ENCODE measurements at places on chromosomes 3 and 15. TPM values are rescaled to one million over a fixed set of nuclear protein-coding genes. Genes with fewer than 3 reads are reported as not detected.

DNA sequence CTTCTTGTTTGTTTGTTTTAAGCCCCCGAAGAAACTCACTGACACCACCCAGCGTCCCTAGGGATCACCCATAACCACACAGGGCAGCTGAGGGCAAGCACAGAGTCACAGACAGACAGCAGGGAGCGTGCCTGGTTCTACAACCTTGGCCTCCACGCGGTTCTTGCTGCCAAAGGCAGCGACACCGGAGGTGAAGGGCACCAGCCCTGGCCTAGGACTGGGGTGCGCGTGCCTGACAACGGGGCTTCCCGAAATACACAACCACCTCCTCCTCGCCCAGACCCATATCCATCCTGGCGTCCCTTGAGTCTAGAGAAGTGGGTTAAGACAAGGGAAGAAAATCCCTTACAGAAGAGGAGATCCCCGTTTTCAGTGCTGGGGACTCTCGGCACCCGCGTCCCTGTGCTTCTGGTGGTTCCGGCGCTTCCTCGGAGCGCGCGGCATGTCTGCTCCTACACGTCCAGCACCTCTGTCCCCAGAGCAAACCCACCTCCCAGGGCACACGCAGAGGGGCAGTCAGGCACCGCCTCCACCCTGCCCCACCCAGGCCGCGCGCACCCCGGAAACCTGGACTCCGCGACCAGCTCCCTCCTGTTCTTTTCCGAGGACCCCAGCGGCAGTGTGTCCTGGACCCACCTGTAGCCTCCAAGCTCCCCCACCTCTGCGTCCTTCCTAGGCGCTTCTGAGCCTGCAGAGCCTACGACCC, 911 bp downstream of the RFTN1 start:
- no peaks in the 10 kb centered on the region for H3K27me3 ChIP-seq
- H3K4me1 ChIP-seq, result peaks cover 40% of the 10 kb centered on the region
- H3K36me3 ChIP-seq, result no peaks in the 10 kb centered on the region
- H3K27ac ChIP-seq, result peak overlapping the region; percentile 80

- H3K27me3 ChIP-seq, result no peaks in the 10 kb centered on the region
- no peak overlapping the region for H3K27ac ChIP-seq
- H3K36me3 ChIP-seq, result no peaks in the 10 kb centered on the region
- DNase-seq, result no peak
- no peak overlapping the region for H3K4me3 ChIP-seq
These were observed 243.2 kb downstream of the ROBO2 start for GRCh38 chr3:77283108-77283507.

Gene OXSM
- 26.3 TPM for total RNA-seq

Gene CCR3
- total RNA-seq, result not detected

DNA sequence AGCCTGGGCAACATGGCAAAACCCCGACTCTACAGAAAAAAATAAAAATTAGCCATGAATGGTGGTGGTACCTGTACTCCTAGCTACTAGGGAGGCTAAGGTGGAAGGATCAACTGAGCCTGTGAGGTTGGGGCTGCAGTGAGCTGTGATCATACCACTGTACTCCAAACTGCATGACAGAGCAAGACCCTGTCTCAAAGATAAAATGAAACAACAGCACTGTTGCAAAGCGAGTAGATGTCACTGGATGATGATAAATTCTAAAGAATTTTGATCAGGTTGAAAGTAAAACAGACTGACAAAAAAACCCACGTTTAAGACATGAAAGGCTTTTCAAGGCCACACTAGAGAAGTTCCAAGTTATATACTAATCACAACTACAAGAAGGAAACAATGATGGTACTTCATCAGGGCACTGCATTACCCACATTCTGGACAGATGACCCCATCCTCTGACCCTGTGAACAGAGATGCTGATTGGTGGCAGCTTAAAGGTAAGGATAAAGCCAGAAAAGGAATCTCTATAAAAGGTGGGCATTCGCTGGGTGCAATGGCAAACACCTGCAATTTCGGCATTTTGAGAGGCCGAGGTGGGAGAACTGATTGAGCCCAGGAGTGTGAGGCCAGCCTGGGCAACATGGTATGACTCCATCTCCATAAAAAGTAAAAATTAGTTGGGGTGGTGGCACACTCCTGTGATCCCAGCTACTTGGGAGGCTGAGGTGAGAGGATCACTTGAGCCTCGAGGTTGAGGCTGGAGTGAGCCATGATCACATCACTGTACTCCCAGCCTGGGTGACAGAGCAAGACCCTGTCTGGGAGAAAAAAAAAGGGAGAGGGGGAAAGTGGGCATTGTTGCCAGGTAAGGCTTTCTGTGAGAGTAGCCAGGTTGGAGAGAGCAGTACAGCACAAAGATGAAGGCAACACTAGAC, 59.2 kb downstream of the TBL1XR1 start:
- DNase-seq, result no peak
- H3K4me3 ChIP-seq, result no peak overlapping the region
- peaks cover 24% of the 10 kb centered on the region for H3K4me1 ChIP-seq
- no peaks in the 10 kb centered on the region for H3K27me3 ChIP-seq
- H3K27ac ChIP-seq, result no peak overlapping the region

DNA sequence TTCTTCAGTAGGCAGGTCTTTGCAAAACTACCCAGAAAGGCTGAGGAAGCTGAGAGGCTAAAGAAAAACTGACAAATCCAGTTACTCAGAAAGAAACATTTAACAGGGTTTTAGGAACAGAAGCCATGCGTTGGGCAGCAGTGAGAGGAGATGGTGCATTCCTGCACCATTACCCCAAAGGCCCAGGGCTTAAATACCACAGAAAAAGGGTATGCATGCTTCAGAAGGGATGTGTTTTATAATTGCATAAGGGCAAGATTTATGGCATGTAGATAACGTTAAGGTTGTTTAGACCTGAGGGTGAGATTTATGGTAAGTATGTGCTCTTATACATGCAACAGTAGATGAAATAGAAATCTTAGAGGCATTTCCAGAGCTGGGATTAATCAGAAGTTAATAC, 10.0 kb downstream of the C3orf52 start:
- DNase-seq, result no peak
- no peaks in the 10 kb centered on the region for H3K27me3 ChIP-seq
- H3K27ac ChIP-seq, result no peak overlapping the region
- H3K4me1 ChIP-seq, result no peaks in the 10 kb centered on the region

Gene RBMS3
- total RNA-seq, result 16.1 TPM

GRCh38 chr3:159818399-159818798, 170.2 kb upstream of the IL12A start:
- H3K4me1 ChIP-seq, result peaks cover 4% of the 10 kb centered on the region
- H3K36me3 ChIP-seq, result no peaks in the 10 kb centered on the region
- H3K4me3 ChIP-seq, result no peak overlapping the region
- H3K27me3 ChIP-seq, result no peaks in the 10 kb centered on the region
- no peak for DNase-seq

DNA sequence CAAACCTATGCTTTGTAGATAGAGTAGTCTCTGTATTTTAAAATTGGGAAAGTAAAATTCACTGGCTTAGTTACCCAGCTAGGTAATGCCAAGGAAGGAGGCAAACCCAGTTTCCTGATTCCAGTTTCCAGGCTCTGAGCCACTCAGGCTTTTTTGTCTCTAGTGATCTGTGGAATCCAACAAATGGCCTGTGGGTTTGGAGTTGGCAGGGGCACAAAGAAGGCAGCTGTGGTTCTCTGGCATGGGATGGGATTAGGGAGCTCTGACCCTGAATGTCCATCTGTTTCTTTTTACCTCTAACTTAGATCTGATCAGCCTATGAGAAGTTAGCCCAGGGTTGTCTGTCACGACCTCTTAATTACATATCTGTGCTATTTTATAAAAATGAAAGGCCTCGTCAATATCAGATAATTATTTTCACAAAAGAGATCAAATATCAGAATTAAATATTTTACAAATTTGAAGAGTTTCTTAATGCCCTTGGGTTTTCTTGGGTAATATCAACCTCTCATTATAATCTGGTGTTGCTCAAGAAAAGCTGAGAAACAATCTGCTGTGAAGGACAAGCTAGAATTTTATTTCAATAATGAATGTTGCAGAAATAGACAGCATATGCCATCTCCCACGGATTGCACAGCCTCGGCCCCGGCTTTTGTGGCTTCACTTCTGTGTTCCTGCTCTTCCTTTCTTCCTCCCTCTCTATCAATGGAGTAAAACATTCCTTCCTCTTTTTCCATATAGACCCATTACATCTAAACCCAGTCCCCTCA, 63.7 kb upstream of the DAZL start:
- no peak overlapping the region for H3K4me3 ChIP-seq
- H3K27ac ChIP-seq, result peak overlapping the region; percentile 16
- DNase-seq, result no peak

Gene MKRN3
- 2.2 TPM for total RNA-seq

DNA sequence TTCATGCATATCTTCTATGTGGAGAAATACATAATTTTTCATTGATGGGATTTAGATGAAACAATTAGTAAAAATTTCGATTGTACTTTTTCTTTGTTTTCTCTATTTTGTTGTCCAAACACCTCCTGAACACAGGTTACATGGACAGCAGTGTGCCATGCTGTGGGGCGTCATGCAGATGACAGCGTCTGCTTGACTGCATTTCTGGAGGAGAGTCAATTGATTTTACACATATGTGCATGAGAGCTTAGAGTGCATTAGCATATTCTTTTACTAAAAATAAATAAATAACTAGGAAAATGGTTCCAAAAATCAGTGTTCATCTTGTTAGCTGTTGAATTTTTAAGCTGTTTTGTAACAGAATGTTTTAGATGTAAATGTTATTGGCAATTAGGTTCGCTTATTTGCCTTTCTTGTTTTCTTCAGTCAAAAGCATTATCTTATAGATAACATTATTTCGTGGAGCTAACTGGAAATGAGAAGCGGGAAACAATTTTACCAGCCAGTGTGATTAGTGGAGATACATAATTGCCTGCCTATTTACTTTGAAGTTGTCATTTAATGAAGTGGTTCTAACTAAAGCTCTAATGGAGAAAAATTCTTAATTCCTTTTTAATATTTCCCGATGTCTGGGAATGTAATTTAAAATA, 82.7 kb upstream of the VGLL3 start:
- DNase-seq, result no peak
- no peaks in the 10 kb centered on the region for H3K27me3 ChIP-seq
- H3K4me1 ChIP-seq, result no peaks in the 10 kb centered on the region
- H3K4me3 ChIP-seq, result no peak overlapping the region
- H3K27ac ChIP-seq, result no peak overlapping the region
- no peaks in the 10 kb centered on the region for H3K36me3 ChIP-seq

Gene EPHB3
- total RNA-seq, result 0.10 TPM

- no peak overlapping the region for H3K4me3 ChIP-seq
- peaks cover 10% of the 10 kb centered on the region for H3K4me1 ChIP-seq
- DNase-seq, result no peak
- no peaks in the 10 kb centered on the region for H3K27me3 ChIP-seq
- H3K36me3 ChIP-seq, result no peaks in the 10 kb centered on the region
- H3K27ac ChIP-seq, result no peak overlapping the region
These were observed 31.8 kb downstream of the MGA start for GRCh38 chr15:41692049-41692448.

GRCh38 chr3:46509661-46510187, 11.9 kb downstream of the RTP3 start:
- no peaks in the 10 kb centered on the region for H3K4me1 ChIP-seq
- peak overlapping the region; percentile 15 for H3K27ac ChIP-seq
- H3K4me3 ChIP-seq, result no peak overlapping the region
- H3K36me3 ChIP-seq, result no peaks in the 10 kb centered on the region
- no peaks in the 10 kb centered on the region for H3K27me3 ChIP-seq

DNA sequence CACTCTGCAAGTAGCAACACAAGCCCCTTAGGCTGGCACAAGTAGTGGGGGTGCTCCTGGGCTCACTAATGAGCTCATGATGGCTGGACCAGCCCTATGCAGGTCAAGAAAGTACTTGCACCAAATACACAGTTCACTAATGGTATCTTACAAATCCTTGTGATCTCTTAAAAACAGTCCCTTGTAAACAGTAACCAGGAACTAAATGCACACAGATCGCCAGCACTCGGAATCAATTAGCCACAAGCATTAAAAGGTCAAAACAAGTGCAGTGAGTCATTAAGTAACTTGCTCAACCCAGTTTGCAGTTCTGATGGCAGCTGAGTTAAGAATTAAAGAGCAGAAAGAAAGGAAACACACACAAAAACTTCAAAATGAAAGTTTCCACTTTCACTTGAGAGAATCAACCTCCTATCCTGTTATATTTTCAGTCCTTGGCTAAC, 43.2 kb downstream of the ARHGEF3 start:
- peaks cover 42% of the 10 kb centered on the region for H3K4me1 ChIP-seq
- H3K27me3 ChIP-seq, result no peaks in the 10 kb centered on the region
- H3K4me3 ChIP-seq, result no peak overlapping the region
- DNase-seq, result no peak
- H3K27ac ChIP-seq, result peak overlapping the region; percentile 38

- H3K27ac ChIP-seq, result no peak overlapping the region
- no peak for DNase-seq
- no peak overlapping the region for H3K4me3 ChIP-seq
- no peaks in the 10 kb centered on the region for H3K27me3 ChIP-seq
- H3K4me1 ChIP-seq, result peaks cover 30% of the 10 kb centered on the region
These were observed 299.1 kb downstream of the TLE3 start for GRCh38 chr15:69798481-69799250.

DNA sequence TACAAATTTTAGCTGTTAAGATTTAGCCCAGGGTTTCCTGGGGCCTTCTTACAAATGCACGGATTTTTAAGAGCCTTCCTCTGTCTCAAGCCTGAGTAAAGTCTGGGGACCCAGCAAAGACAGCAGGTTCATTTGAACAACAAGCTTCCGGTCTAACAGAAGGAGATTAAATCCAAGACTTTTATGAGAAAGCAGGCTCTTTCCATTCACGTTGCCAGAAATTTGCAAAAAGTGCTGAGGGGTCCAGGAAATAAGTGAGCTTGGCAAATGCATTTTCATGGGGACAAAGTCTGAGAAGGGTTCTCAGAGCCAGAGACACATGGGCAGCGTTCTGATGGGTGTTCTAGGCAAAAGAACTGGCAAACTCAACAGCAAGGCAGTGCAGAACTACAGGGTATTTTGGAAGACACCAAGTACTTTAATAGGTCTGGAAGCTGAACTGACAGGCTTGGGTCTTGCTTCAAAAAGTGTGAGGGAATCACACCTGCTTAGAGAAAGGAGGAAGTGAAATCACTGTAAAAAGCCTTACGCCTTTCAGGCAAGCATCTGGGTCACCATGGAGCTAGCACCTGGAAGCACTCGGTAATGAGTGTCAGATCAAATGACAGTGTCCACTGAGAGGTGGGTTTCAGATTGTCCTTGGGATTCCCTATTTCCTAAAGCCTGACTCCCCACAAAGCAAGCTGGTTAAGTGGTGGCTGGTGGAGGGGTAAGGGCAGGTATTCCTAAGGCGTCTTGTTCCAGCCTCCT, 115.8 kb upstream of the ARHGEF3 start:
- no peaks in the 10 kb centered on the region for H3K27me3 ChIP-seq
- no peak for DNase-seq
- no peaks in the 10 kb centered on the region for H3K36me3 ChIP-seq

All from gastrocnemius medialis (tissue), 4 donors.